Hypothalamus (tissue), 51 donors: ENCODE measurements at places on chromosomes 6 and 20.

GRCh38 chr6:137105375-137105774 is 60.6 kb upstream of the IL20RA start:
- no peak for DNase-seq

GRCh38 chr20:61354901-61355495 is 102.9 kb downstream of the CDH4 start:
- DNase-seq, result no peak

- no peak for DNase-seq
Measured at GRCh38 chr20:63508072-63508768, 9.3 kb upstream of the EEF1A2 start.

GRCh38 chr6:16956361-16956760 is 145.5 kb upstream of the STMND1 start:
- no peak for DNase-seq
